Small intestine (tissue), 16 donors: ENCODE measurements at places on chromosomes 12 and 14. TPM values are rescaled to one million over a fixed set of nuclear protein-coding genes. Genes with fewer than 3 reads are reported as not detected.

The ARHGDIB gene
- polyA plus RNA-seq = 104 TPM

The KRT77 gene
- not detected for polyA plus RNA-seq

The RNF212B gene
- 0.27 TPM for polyA plus RNA-seq

The CIDEB gene
- 31.2 TPM for polyA plus RNA-seq

DNA sequence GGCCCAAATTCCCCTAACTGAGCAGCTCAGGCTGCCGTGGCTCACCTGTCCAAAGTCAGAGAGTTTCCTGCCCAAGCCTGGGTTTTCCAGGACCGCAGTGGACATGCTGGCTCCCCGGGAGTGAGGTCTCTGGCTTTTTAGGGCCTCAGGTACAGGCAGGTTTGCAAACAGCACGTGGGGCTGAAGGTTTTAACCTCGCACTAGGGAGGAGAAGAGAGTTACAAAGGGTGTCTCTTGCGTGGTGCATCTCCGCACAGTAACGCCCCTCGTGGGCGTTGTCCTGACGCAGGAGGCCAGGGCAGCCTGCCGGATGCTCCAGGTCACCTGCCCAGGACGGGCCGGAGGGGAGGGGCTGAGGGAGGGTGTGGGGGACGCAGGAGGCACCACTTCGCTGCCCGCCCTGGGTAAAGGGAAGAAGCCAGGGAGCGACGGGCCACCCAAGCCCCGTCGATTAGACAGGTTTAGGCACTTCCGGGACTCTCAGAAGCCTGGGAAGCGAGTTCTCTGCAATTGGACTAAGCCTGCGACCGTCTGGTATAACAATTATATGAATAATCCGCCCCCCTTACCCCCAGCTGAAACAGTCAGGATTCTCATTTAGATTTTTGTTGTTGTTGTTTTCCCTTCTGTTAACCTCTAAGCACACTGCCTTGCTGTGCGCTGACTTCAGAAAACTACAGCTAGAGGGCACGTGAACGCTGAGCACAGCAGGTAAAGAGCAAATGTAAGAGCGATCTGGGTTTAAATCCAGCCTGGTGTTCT is at the start of gene PAH:
PAH (minus strand) TSS at position 219 of the 762 bp plus-strand sequence; CDS start at position 105, 114 bp downstream.
- DNase-seq = peak; percentile 20

GRCh38 chr12:51819736-51820525 is 28.6 kb downstream of the FIGNL2 start:
- DNase-seq = no peak

DNA sequence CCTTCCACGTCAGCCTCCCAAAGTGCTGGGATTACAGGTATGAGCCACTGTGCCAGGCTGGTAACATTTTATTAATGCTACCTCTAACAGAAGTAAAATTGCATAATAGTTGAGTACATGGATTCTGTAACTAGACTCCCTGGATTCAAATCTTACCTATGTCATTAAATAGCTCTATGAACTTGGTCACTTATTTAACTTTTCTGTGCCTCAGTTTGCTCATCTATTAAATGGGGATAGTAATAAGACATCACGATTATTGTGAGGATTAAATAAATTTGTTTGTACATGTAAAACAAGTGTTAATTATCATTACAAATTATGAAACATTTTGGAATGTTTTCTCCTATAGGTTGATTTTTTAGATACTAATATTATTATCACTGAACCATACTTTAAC is 6.7 kb downstream of the ACTR6 start:
- DNase-seq = no peak

DNA sequence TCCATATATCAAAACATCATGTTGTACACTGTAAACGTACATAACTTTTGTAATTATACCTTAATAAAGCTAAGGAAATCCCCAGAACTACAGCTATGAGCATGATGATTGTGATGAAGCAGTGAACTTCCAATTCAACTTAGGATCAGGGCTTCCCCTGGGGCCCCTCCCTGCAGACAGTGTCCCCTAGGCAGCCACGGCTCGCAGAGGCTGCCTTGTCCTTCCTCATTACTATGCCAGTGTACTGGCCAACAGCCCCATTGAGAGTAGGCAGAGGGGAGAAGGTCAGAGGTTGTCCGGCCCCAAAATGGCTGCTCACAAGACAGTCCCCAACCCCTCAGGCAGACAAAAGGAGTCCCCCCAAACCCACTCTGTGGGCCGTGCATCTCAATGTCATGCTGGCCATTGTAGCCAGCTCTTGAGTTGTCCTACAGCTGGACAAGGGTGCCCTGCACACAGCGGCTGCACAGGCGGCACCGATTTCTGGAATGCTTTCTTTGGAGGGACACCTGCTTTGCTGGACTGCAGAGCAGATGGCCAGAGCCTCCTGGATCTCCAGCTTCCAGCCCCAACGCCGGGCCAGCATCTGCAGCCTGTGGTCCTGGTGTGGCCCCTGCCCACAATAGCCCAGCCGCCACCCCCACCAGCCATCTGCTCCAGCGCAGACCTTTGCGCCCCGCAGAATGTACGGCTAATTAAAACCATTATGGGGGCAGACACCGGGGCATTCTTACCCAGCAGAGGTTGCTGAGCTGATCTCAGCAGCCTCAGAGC is 46.1 kb downstream of the NIN start:
- DNase-seq = no peak
